Stimulated activated CD8-positive, alpha-beta memory T cell treated with anti-CD3 and anti-CD28 coated beads, Interleukin-7, amount 100 ng/mL, for 48 hours (primary cell): ENCODE measurements at places on chromosomes 3 and 15.
A peak's percentile ranks its signal among the peaks of the same experiment; 100 is the strongest.

- DNase-seq: no peak
Measured at GRCh38 chr3:72782521-72782920, 65.7 kb downstream of the SHQ1 start.

- no peak for DNase-seq
Measured at GRCh38 chr3:63774781-63775180, 44.3 kb upstream of the C3orf49 start.

DNA sequence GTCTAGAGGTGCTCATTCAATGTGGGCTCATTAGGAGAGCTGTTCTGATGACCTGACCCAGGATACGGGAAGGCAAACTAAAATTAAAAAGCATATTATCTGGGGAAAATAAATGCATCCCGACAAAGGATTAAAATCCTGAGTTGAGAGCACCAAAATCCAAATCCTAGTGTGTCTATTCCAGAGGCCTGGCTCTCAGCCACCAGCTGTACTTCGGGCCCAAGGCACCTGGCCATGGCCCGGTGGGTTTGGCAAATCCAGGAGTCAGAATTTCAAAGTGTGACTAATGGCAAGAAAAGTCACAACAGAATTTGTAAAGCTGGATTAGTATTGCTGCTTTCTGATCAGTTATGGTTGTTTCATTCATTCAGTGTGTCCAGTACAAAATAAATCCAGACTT is 2.6 kb upstream of the LYSMD4 start:
- no peak for DNase-seq

DNA sequence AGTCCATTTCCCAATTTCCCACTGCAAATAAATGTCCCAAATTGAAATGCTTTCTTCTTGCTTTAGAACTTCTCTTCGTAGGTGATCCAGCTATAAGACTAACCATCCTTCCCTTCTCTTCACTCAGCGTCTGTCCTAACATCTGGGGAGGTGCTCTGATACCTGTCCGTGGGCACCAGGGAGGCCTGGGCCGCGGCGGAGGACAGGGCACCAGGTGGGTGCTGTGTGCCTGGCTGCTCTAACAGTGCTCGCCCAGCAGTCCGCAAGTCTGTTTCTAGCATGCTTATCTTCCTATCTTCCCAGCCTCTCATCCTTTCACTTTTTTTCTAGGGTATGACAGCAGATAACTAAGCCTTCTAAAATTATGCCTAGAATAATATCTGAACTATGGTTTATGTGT is 37.3 kb downstream of the NKIRAS1 start:
- no peak for DNase-seq

GRCh38 chr15:66763186-66764071 is 61.4 kb downstream of the SMAD6 start:
- no peak for DNase-seq

DNA sequence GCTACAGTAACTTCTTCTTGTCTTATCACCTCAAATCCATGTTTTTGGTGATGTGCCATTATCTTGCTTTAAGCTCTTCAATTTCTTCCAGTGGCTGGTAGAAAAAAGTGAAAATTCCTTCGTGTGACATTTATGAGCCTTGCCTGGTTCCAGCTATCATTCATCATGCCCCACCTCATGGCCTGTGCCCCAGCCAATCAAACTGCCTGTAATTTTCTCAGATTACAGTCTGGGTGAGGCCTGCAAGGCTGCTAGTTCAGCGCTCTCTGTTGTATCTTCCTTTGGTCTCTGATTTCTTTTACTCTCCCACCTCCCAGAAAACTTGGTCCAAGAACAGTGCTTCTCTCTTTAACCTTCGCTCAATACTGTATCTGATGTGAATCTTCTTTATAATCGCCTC is 249.3 kb upstream of the ZNF717 start:
- DNase-seq: no peak

GRCh38 chr3:184347321-184348056 is 10.1 kb downstream of the FAM131A start:
- DNase-seq: no peak

GRCh38 chr3:157294491-157294890 is 134.5 kb upstream of the CCNL1 start:
- DNase-seq: no peak

- no peak for DNase-seq
Measured at GRCh38 chr3:3127432-3128010, 781 bp downstream of the TRNT1 start.

DNA sequence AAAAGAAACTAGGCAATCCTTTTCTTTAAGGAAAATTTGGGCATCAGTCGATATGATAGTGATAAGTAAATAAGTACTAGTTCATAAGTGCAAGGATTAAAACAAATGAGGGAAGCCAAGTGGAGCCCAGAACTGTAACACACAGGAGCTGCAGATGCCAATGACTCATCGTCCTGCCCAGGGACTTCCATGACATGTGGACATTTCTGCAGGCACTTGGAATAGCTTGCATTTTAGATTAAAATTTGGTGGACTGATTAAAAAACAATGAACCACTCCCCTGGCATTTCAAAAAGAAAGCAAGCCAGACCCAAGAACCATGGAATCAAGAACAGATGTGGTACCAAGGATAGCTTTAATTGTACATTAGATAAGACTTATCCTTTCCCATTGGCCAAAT is 2.9 kb downstream of the SAMD7 start:
- no peak for DNase-seq

DNA sequence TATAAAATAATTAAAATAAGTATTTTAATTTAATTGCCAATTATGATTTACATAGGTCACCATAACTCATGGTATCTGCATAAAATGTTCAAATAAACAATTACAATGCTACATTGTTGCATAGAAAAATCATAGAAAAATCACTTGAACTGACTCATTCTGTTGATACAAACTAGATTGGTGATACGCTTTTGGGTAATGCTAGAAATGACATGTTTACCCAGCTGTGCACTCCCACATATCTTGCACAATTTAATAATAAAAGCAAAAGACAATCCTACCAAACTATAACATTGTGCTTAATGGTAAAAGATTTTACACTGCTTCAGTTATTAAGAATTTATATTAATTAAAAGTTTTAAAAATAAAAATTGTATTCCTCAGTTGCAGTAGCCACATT is 45.8 kb upstream of the FBXL22 start:
- DNase-seq: no peak

DNA sequence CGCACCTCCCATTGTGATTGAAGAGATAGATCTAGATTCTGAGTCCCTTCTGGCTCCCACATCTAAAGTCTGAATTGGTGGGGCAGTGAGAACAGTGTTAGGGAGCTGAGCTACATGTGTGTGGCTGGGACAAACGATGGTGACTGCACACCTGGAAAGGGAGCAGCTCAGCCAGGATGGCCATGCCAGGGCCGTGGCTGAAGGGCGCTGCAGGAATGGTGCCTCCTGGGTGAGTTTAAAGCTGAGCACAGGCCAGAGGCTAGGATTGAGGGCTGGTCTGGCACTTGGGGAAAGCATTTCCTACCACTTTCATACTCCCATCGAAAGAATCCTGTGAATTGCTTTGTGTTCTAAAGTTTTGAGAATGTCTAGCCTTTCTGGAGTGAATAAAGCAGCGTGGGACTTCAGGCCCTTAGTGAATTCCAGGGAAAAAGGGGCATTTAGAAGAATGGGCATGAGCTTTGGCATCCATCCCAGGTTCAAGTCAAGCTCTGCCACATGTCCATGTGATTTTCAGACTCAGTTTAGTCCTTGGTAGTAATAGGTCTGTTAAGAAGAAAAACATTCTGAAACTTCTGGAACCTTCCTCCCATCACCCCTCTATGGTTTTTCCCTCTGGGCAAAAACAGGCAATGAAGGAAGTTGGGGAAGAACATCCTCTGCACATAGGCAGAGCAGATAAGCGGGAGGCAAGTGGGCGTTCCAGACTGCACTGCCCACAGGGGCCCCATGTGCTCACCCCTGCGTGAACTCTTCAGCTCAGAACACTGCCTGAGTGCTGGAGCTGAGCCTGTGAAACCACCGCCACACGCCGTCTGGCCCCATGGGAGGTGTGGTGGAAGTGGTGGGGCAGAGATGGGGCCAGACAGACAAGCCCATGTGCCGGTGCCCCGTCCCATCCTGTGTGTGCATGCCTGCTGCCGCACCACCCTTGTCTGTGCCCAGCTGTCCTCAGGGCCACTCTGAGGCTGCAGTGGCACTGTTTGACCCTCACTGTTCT is 12.9 kb upstream of the CPNE9 start:
- DNase-seq: no peak

DNA sequence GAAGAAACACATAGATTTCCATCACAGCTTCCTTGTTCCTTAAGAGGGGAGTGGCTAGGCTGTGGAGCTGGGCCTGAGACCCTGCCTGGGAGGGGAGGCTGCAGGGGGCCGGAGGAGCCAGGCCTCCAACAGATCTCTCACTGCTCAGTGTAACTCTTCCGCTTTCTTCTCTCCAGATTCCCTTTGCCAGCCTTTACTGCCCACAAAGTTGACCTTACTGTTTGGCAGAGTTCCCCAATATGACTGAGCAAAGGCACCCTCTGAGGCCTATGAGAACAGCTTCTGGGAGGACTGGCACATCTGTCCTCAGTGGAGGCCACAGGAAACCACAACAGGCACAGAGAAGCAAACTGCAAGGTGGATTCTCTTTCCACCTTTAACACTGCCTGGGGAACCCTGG is 38.1 kb downstream of the SLCO2A1 start:
- DNase-seq: no peak

DNA sequence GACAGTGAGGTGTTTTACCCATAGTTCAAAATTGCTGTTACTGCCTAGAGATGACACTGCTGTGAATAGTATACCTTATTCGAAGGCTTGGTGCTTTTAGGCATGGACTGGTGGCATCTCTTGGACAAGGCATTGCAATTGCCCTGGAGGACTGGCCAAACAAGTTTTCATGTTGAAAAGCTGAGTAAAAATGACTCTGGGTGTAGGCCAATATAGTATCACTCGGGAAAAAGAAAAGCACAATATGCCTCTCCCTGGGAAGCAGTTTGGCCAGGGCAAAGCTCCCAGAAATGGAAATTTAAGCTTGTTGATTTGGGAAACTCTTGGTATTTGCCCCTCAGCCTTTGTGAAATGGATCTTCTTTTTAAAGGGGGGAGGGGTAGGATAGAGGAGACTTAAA is 54.8 kb downstream of the ZNF609 start:
- DNase-seq: no peak

DNA sequence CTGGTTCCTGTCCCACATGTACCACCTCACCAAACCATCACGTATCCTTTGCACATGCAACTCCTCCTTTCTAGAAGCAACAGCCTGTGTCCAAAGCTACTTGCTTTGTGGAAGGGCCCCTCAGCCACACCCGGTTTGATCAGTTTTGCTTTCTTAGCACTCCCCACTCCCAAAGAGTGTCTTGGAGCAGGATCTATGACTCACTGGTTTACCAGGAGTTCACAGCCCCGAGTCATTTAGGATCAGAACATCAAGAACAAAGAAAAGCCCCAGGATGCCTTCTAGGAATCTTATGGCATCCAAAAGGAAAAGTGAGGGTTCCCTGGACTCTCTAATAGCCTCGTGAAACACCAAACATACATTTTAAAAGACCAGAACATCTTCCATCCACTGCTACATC is 50.7 kb upstream of the IGF1R start:
- no peak for DNase-seq

GRCh38 chr3:192033246-192033645 is 572.3 kb downstream of the PYDC2 start:
- no peak for DNase-seq

DNA sequence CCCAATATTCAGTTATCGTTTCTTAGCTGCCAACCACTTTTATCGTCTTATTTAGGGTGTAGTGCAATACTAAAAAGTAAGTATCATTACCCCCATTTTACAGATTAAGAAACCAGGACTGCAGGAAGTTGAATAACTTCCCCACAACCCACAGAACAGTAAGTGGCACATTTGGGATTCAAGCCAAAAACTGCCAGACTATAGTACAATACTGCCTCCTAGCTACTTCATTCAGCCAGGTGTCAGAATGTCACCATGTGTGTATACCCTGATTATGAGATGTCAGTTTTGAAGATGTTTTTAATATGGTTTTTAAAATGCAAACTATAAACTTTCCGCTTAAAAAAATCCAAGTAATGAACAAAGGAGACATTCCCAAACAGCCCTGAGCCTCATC is 74.2 kb upstream of the PROK2 start:
- no peak for DNase-seq

DNA sequence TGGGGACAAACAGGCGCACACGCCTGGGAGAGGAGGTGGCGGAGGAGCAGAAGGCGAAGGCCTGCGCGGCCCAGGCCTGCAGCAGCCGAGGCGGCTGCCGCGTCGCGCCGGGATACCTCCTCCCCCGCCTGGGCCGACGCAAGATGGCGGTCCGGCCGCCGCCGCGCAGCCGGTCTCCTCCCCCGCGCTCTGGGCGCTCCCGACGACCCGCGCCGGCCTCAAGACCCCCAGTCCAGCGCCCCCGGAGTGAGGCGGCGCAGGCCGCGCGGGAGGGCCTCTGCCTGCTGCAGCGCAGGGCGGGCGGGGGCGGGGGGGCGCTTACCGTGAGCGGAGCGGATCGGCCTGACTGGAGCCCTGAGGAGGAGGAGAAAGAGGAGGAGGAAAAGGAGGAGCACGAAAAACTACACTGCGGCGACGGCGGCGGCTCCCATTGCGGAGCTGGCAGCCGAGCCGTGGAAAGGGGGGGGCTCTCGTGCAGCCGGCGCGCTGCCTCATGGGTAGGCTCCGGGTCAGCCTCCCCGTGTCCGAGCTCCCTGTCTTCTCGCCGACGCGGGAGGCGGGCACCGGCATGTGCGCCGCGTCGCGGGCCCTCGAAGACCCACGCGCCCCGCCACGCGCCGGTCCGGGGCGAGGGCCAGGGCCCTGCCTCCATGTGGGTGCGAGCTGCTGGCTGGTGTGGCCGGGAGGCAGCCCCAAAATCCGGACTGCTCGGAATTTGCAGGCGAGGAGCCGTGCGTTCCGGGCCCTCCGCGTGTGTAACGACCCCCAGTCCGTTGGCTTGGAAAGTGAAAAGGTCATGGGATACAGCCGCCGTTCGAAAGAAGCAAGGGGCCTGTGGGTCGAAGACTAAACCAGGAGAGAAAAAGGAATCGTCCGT is at the start of gene ZNF280D:
TSS of gene ZNF280D (minus strand) at position 374 of the 877 bp plus-strand sequence. CDS start 26,400 bp downstream, outside the sequence.
- peak; percentile 64 for DNase-seq

DNA sequence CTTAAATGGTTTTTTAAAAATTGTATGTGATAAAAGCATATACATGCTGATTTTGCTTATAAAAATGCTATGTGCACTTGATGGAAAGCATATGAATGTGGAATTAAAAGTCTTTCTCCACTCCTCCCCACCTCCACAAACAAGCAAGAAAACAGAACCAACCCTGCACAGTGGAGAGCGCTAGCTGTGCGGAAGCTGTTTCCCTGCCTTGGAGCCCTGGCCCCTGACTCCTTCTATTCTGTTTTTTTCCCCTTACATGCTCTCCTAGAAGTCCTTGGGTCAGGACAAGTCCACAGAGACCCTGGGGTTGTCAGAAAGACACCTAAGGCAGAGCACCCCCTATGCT is 64.2 kb downstream of the BOC start:
- DNase-seq: no peak

GRCh38 chr3:54985856-54986255 is 58.0 kb upstream of the LRTM1 start:
- no peak for DNase-seq
